ENCODE measurements at places on chromosomes 3 and 15. TPM values are rescaled to one million over a fixed set of nuclear protein-coding genes. Genes with fewer than 3 reads are reported as not detected.

RTP2 gene
- not detected for total RNA-seq

VIPR1 gene
- total RNA-seq: 0.23 TPM

AMOTL2 gene
- total RNA-seq: 130 TPM

NRROS gene
- total RNA-seq: 13.4 TPM

DISP2 gene
- total RNA-seq: 0.17 TPM

ACTL6A gene
- total RNA-seq: 75.9 TPM

GOLGA8G gene
- not detected for total RNA-seq

CCDC54 gene
- total RNA-seq: not detected

ADAMTS17 gene
- 0.33 TPM for total RNA-seq

GATM gene
- total RNA-seq: 0.34 TPM

THPO gene
- total RNA-seq: not detected

OXSM gene
- total RNA-seq: 11.1 TPM

PGBD4 gene
- 1.3 TPM for total RNA-seq

PAQR9 gene
- not detected for total RNA-seq

CCR5 gene
- not detected for total RNA-seq

TMEM158 gene
- 2.7 TPM for total RNA-seq

SAMD7 gene
- total RNA-seq: not detected

LTK gene
- total RNA-seq: not detected

SSUH2 gene
- not detected for total RNA-seq

CLDN16 gene
- total RNA-seq: 0.34 TPM

PLSCR2 gene
- 0.34 TPM for total RNA-seq

LMAN1L gene
- total RNA-seq: not detected

RBP2 gene
- total RNA-seq: not detected

CPLX3 gene
- not detected for total RNA-seq

SLC22A14 gene
- 0.17 TPM for total RNA-seq

All from dermis blood vessel endothelial cell (primary cell).